ENCODE measurements at places on chromosomes 5 and 9. TPM values are rescaled to one million over a fixed set of nuclear protein-coding genes. Genes with fewer than 3 reads are reported as not detected.

TMEM252 gene
- total RNA-seq = not detected

GFRA3 gene
- total RNA-seq = 1.3 TPM

F2RL2 gene
- total RNA-seq = 0.77 TPM

GRCh38 chr5:180652771-180653170 lies 3.4 kb upstream of the FLT4 start:
- DNase-seq = no peak

DNA sequence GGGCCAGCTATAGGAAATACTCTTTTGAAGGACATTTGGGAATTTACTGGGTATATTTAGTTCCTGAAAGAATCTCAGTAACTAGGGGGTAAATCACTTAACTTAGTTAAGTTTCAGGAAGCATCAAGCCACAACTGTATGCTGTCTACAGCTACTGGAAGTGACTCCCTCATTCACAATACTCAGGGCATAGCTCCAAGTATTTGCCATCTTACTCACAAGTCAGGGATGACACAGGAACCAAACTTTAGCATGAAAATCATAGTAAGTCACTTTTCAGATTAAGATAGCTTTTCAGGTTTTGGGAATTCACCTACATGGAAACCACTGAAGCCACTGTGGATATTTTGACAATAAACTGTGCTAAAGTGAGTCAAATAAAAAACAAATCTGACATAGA lies 242.4 kb upstream of the ATP10B start:
- DNase-seq = no peak

DNA sequence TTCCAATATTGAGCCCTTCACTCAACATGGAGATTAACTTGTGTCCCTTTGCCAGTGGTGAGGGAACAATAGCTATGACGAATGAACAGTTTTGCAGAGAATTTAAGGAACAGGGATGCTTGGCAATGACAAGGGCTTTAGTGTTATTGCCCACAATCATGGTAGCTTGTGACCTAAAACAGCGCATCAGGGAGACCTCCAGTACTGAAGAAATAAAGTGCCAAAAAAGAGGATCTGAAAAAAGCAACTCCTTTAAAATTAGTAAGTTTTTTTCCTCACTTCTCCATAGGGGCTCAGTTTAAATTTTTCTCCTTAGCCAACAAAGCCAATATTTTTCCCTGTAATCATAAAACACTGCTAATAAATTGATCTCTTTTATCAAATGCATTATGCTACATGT lies 41.8 kb upstream of the PAM start:
- no peak for DNase-seq

DNA sequence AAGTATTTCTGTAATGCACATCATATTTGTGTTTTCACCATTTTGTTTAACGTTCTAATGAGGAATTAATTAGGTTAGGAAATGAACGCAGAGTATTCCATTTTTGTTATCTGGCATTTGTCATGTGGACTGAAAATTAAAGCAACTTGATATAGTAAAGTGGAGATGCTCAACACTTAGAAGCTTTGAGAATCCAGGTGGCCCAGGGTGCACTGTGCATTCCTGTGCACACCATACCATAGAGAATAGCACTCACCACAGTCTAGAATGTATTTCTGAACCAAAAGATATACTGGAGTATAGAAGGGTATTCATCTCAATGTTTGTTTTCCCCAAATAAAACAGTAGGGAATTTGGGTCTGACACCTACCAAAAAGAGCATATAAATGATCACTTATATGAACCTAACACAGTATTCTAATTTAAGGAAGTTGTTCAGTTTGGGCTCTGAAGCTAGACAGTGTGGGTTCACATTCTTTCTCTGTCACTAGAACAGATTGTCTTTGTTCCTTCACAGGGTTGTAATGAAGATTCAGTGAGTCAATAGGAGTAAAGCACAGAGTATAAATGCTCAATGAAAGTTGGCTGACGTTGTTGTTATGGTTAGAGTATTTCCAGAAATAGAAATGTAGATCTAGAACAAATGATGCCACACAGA lies 125.6 kb upstream of the DMRT1 start:
- no peak for DNase-seq

DNA sequence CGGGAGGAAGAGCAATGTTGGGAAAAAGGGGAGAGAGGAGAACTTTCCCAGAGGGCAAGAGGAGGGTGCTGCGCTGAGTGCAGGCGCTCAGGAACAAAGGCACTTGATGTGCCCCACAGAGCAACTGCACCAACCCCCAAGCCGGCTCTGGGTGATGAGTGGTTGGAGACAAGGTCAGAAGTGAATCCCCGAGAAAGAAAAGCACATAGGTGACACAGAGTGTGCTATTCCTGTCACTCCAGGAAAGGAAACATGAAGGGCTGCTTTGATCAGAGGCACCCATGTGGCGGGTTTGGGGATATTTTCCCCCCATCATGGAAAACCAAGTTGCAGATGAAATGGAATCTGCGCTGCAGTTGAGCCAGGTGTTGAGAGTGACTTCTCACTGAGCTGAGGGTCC lies 20.7 kb upstream of the SLC25A48 start:
- peak; percentile 44 for DNase-seq

DNA sequence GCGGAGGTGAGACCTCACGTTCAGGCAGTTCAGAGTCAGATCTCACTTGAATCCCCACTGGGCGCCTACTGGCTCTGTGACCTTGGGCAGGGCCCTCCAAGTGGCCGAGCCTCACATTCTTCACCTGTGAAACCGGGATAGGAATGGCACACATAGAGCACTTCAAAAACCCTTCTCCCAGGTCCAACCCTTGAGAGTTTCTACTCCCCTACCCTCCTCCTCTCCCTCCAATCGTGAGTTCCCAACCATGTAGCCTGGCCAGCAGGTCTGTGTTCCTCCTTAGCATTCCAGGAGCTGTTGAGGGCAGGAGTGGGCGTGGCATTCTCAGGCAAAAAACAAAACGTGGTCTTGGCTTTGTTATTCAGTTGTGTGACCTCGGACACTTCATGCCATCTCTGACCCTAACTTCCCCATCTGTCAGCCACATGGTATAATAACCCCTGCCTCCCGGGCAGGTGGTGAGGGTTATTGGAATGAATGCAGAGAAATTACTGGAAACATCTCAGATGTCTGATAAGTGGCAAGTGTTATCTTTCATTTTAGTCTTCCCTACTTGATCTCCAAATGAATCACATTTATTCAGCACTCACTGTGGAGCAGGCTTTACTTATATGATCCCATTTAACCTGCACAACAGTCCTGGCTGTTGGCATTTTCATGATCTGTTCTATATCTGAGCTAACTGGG lies 112.8 kb upstream of the BOD1 start:
- DNase-seq = no peak

DNA sequence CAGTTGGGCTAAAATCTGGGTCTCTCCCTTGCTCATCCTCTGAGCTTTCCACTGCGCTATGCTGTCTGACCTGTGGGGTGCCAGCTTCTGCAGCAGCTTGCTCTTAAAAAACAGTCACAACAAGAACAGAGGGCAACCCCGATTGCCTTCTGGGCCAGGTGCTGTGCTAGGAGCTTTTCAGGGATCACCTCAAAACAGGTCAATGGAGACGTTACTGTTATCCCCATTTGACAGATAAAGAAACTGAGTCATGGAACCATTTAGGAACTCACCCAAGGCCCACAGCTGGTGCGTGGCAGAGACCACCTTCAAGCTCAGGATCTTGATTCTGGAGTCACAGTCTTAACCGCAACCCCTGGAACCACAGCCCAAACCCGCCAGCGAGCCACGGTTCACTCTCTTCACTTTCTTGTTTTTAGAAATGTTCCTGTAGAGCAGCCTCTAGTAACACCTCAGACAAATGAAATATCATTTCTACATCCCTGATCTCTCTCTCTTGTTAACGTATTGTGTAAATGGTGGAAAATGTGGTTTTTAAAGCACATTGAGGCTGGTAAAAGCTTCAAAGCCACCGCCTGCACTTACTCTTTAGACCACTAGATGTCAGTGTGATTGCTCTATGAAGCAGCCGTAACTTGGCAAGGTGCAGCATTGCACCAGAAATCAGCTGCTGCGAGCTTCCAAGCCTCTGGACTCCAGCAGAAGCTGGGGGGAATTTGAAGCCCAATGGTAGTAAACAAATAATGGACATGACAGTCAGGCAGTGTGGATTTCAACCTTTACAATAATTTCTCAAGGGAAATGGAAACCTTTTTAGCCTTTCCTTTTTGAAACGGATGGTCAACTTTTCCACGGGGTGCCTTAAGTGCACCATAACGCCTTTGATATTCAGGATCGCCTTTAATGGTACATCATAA lies 1.7 kb downstream of the FYB1 start:
- peak; percentile 79 for DNase-seq

DNA sequence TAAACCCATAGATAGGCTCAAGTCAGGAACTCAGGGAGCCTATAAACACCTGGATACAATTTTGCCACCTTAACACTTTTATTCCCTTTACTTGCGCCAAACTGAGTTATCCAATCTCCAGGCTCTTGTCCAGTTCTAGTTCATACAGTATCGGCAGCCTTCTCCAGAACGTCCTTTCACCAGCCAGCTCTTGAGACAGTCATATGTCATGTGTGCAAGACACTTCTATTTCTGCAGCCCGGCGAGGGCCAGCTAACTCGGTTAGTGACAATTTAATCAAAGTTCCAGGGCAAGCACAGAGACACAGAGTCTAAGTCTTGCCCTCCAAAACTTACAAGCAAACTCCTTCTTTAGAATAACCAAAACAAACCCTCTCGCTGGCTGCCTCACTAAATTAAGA lies 12.9 kb downstream of the ABCA1 start:
- peak; percentile 62 for DNase-seq

DNA sequence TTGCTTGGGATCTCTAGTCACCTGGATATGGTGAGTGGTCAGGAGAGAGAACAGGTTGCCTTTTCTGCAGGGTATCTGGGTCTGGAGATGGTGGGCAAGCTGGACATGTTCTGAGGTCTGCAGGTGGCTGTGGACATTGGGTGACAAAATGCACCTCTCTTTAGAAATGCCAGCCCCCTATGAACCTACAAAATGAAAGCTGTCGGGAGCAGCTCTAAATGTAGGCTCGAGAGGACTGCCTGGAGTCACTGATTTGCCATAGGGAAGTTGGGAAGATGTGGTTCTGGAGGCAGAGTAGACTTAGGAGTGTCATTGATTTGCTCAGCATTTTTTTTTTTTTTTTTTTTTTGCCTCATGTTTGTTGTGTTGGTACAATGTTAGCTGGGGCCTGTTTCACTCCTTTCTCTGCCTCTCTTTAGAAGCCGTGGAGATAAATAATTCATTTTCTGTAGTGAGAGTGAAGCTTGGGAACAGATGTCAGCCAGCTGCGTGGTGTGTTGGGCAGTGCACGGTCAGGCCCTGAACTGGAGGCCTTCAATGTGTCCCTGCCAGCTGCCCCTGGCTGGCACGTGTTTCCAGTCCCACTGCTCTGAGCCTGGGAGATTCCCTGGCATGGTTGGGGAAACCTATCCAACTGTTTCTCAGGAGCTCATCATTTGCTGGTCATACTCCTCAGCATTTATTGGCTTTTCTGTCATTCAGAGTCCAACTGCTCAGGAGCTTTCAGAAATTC lies 5.4 kb downstream of the RGS3 start:
- peak; percentile 76 for DNase-seq

- peak; percentile 61 for DNase-seq
Measured at GRCh38 chr9:121861501-121862180, 210.2 kb downstream of the DAB2IP start.

GRCh38 chr9:16743375-16743774 lies 127.1 kb downstream of the BNC2 start:
- DNase-seq = no peak

Data from heart left ventricle (tissue), 16 donors.